Left renal pelvis (tissue), 4 donors: ENCODE measurements at places on chromosomes 11 and 22. TPM values are rescaled to one million over a fixed set of nuclear protein-coding genes. Genes with fewer than 3 reads are reported as not detected.

DNA sequence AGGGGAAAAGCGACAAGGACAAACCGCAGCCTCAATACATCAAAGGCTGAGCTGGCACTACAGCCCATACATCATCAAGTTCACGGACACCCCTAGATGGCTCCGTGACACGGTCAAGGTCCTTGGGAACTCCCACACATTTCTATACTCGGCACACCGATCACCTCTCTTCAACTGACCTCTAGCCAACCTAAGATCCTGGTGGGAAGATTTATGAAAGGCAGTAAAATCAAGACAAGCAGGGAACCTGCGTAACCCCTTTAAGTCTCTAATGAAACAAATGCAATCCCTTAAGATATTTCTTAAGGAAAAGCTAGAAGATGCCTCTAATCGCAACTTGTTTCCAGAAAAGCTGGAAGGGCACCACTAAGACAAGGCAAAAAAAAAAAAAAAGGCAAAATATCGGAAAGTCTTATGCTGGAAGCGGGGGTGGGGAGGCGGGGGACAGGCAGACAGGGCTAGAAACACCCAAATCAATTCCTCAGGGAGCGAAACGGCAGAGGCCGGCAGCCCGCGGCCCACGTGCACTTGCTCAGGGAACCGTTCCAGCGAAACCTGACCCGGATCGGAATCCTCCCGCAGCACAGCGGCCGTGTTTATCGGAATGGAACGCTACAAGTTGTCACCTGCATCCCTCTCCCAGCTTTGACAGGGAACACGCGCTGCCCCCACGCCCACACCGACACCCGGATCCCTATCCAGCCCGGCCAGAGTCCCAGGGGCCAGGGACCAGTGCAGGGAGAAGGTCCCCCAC lies 1.4 kb downstream of the ARHGAP20 start:
- no peak for DNase-seq

GRCh38 chr11:9759519-9760192 lies 95.8 kb downstream of the SWAP70 start:
- DNase-seq, result no peak

- no peak for DNase-seq
Observed at GRCh38 chr11:45285250-45285828, 802 bp downstream of the SYT13 start.

DNA sequence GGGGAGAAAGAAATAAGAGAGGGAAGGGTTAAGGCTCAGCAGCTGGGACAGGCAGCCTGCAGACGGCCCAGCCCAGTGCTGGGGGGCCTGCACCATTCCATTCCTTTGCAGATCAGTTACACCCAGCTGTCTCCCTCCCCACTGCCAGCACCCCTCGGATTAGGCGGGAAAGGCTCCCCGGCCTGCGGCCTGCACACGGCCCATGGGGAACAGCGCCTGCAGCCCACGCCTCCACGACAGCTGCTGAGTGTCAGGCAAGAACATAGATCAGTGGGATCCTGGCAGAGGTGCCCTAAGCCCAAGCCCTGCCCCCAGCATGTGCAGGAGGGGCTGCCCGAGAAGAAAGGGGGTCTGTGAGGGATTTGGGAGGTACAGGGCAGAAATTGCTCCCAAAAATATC lies 65.8 kb upstream of the MYOD1 start:
- no peak for DNase-seq

OR52E8 gene
- polyA plus RNA-seq, result not detected

MUC6 gene
- polyA plus RNA-seq, result 0.66 TPM

- no peak for DNase-seq
Observed at GRCh38 chr11:39971938-39972337, 1487.5 kb downstream of the LRRC4C start.

RTL10 gene
- polyA plus RNA-seq, result 15.3 TPM

ZNF280B gene
- 5.0 TPM for polyA plus RNA-seq

DNA sequence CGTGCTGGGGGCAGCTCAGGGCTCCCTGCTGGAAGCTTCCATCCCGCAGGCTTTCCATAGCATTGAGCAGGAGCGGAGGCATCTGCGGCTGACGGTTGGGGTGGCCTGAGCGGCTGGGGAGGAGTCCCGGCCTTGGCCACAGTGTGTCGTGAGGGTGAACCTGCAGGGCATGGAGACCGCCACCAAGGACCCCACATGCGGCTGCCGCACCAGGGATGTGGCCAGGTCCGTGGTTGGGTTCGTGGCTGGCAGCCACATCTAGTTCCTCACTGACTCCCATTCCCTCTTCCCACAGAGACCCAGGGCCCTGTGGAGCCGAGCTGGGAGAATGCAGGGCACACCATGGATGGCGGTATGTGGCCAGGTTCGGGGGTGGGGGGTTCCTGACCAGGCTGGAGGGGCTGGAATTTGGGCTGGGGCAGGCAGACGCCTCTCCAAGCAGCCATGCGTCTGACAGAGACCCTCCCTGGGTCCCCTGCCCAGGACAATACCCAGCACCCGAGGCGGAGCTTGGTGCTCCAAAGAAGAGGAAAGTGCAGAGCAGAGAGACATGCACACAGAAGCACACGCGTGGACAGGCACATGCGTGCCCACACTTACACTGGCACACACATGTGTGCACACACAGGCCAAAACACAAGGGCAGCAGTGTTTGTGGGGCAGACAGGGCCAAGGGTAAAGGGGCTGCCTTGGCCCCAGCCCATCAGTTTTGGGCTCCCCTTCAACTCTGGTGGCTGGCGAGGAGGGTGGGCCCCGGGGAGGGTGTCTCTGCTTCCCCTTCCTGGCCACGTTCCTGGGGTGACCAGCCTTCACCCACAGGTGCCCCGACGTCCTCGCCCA lies 2.7 kb downstream of the MUC5B start:
- DNase-seq, result no peak

DNA sequence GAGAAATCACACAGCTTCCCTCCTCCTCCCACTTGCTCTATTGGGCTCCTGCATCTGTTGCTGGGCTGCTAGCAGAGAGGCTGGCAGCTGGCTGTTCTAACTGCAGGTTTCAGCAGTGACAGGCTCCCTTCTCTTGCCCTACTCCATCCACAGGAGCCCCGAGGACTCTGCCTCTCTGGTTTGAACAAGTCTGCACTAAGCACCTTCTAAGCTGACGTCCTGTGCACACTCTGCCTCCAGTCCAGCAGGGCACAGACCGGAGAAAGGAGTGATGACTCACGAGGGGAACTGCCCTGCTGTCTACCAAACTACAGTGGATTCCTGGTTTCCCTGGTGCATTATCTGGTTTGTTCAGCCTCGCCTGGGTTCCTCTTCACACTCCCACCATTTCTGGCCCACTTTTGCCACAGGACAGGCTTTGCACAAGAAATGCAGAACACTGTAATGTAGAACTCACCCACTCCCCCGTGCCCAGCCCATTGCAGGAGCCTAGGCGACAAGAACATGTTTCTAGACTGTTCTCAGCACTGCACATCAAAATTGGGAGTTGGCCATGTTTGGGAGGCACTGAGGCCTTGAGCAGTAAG lies 26.0 kb downstream of the IL10RA start:
- no peak for DNase-seq
